ENCODE measurements at places on chromosomes 5 and 9. TPM values are rescaled to one million over a fixed set of nuclear protein-coding genes. Genes with fewer than 3 reads are reported as not detected.

Gene MSANTD3
- 15.5 TPM for total RNA-seq

Gene SLC46A2
- total RNA-seq, result not detected

Gene PCDHGC3
- total RNA-seq, result 17.1 TPM

Gene CCDC183
- total RNA-seq, result 1.5 TPM

Gene HIGD2A
- total RNA-seq, result 210 TPM

Gene SPINK13
- not detected for total RNA-seq

Gene AHRR
- total RNA-seq, result 1.8 TPM

Gene EXOSC3
- total RNA-seq, result 18.6 TPM

DNA sequence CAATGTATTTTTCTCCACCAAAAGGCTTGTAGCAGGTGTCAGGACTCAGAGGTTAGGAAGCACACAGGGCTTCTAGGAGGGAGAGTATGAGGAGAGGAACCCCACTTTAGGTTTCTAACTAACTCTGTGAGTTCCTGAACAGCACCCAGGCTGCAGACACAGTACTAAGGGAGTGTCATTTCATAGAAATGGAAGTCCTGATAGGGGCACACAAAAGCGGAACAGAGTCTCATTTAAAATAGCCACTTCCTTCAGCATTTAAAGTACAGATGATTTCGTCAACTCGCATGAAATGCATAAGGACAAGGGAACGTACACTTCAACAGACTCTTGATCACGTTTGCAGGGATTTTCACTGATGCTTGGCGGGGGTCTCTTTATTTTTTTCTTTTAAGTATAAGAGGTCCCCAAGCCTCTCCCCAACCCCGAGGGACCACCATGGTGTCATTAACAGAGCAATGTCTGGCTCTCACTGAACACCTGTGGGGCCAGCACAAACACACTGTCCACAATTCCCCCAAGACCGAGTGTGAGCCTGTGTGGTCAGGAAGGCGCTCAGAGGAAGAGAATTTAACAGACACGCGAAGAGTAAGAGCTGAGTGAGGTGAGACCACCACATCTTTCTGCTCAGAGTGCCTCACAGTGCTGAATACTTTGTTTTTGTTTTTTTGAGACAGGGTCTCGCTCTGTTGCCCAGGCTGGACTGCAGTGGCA is 82.3 kb downstream of the SECISBP2 start:
- DNase-seq, result no peak

- DNase-seq, result no peak
Measured at GRCh38 chr9:68933434-68934328, 80.2 kb downstream of the PRKACG start.

DNA sequence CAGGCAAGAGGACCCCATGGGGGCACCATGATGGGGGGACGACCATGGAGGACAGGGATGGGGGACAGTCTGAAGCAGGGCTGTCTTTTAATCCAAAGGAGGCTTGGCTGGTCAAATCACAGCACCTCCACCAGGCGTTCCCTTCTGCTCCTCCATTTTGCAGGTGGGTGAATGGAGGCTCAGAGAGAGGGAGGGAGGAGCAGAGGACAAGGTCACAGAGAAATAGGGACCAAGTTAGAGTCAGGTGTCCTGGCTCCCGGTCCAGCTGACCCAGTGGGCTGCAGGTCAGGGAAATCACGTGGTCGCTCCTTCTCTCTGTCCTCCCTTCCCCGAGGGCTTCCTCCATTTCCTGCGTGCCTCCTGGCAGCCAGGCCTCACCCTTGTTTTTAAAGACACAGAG is 156.4 kb upstream of the SMIM23 start:
- DNase-seq, result no peak

DNA sequence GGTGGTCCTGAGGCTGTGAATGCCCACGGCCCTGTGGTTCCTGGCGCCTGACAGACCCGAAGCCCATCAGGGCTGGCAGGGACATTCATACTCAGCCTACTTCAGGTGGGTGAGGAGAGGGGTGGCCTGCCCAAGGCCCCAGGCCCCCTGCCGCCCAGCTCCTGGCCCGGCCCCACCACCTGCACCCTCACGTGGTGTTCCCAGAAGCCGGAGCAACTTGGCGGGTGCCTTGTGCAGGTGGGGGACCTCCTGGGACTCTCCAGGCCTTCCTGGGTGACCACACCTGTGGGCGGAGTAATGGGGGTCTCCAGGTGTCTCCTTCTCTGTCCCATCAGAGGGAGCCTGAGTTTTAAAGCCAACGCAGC is 36.8 kb upstream of the UBAC1 start:
- DNase-seq, result no peak

- no peak for DNase-seq
Measured at GRCh38 chr5:102893942-102894341, 138.8 kb downstream of the PAM start.

DNA sequence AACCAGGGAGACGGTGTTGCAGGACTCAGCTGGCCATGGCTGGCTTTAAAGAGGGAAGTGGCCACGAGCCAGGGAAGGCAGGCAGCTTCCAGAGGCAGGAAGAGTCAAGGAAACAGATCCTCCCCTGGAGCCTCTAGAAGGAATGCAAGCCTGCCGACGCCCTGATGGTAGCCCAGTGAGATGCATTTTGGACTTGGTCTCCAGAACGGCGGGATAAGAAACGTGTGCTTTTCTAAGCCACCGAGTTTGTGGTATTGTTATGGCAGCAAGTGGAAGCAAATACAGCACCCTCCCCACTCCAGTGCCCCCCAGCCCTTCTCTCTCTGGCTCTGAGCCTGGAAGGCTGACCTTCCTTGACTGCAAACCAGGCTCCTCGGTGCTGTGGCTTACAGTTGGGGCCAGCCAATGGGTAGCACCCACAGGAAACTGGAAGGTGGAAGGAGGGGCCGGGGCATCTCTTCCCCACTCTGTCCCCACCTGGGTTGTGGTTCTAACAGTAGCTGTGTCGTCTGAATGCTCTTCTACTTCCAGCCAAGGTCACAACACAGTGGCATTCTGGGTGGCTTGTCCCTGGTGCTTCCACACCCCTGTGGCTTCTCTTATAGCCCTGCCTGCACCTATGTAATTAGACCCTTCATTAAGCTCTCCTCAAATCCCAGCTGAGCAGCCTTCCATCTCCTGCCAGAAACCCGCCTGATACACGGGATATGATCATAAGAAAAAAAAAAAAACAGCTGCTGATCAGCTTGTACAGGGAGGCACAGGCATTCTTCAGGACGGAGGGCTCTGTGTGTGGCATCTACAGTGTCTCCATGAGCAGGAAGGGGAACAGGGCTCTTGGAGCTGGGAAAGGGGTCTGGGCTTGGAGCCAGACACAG is 29.9 kb upstream of the UNC5A start:
- no peak for DNase-seq

DNA sequence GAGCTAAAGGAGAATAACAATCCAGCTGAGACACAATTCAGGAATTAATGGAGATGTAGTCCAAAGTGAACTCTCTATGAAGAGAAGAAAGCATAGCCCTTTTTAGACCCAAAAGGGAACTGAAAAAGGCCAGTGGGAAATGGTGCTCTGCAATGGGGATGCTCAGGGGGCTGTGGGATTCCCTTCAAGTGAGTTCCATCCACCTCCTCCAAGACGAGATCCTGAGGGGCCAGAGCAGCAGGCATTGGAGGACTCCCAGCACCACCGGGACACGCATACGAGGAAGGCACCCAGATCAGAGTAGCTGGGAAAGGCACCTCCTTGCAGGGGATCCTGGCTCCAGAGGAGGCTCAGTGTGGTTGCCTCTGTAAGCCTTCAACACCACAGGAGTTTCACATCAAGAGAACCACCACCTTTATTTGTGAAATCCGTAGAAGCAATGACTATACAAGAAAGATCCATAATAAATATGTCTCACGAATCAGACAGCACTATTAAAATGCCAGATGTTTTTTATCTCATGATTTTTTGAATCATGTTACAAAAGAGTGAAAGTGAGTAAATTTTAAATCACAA is 288.2 kb downstream of the MED10 start:
- DNase-seq, result no peak

GRCh38 chr5:44807269-44807668 is 1.5 kb upstream of the MRPS30 start:
- DNase-seq, result no peak

GRCh38 chr9:4980086-4980727 is 4.9 kb upstream of the JAK2 start:
- DNase-seq, result no peak

DNA sequence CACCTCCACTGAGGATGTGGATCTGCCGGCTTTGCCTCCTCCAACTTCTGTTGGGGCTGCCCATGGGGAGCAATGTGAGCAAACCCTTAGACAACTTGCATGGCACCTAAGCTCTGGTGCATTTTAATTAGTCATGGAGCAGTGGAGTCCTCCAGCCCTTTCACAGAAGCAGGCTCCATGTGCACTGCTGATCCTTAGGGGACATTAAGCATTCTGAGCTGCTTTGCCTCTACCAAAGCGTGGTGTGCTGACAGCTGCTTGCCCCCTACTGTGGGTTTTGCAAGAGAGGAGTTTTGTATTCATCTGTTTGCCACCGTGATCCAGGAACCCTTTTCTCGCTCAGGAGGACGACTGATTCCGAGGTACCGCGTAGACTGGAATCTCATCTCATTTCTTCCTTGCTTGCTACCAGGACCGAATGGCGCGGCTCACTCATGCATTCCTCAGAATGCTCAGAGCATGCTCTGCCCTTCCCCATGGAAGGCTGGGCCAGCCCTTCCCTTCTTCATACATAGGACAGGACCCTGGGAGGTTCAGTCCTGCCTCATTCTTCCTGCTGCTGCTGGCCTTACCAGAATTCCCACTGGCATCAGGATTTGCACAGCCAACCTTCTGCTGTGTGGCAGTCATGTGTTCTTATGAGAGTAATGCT is 432.5 kb downstream of the GADD45G start:
- no peak for DNase-seq

DNA sequence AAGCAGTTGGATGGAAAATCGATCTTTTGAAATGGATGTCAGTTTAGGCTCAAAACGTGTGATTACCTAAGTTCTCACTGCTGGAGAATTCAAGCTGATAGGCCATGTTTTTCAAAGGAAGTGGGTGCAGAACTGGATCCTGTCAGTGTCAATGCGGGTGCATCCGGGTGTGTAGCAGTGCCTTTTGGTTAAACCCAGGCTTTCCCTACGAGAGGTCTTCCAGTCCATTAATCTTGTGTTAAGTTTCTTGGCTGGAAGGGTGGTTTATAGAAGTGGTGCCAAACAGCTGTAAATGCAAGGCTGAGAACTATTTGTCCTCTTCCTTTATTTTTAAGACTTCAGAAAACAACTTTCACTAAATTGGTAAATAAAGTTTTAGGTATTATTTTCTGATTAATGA is 71.9 kb downstream of the DAPK1 start:
- no peak for DNase-seq

DNA sequence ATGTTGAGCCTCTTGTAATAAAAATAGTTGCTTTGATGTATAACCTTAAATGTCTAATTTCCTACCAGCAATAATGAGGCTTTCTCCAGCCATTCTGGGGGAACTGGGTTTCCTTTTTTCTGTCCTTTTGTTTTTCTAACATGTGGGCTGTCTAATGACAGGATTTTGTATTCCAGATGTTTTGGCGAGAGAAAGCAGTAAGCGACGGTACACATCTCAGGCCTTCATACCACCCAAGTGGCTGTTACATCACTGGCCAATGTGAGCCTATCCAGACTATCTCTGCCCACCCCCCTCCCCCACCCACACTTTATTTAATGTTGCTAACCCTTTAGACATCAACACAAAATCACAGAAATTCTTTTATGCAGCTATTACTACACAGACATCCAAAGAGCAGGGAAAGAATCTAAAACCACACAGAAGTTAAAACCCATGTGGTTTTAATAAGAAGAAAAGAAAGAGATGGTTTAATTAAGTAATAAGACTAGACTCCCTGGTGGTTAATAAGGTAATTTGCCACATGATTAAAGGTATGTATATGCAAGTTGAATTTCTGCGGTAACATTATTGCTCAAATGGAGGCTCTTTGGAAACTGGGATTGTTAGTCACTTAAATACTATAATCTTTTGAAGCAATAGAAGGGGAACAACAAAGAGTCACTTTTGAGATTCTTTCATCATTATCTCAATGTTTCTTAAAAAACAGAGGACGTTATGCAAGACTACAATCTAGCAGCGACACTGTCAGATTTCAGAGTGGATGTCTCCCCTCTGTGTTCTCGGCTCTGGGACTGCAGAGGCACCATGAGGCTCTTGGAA is 365.1 kb downstream of the ENC1 start:
- DNase-seq, result no peak

DNA sequence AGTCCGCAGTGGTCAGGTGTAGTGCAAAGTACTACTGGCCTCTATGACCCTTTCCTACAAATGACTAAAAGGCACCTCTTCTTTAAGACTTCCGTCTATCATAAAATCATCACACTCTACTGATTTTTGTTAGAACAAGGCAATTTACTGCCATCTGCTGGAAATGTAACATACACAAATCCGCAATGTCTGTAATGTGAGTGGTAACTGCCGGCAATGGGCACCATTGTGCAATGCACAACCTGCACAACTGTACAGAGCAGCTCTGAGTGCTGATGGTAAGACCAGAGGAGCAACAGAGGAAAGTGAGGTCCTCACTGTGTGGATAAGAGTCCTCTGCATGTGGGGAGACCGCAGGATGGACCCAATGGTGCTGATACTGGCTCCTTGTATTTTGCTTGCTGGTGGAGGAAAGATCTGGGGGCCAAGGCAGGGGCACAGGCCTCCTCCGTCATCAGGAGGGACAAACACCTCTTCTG is 103.7 kb downstream of the ATPSCKMT start:
- DNase-seq, result no peak
